ENCODE measurements at places on chromosomes 1 and 21.
A peak's percentile ranks its signal among the peaks of the same experiment; 100 is the strongest.

DNA sequence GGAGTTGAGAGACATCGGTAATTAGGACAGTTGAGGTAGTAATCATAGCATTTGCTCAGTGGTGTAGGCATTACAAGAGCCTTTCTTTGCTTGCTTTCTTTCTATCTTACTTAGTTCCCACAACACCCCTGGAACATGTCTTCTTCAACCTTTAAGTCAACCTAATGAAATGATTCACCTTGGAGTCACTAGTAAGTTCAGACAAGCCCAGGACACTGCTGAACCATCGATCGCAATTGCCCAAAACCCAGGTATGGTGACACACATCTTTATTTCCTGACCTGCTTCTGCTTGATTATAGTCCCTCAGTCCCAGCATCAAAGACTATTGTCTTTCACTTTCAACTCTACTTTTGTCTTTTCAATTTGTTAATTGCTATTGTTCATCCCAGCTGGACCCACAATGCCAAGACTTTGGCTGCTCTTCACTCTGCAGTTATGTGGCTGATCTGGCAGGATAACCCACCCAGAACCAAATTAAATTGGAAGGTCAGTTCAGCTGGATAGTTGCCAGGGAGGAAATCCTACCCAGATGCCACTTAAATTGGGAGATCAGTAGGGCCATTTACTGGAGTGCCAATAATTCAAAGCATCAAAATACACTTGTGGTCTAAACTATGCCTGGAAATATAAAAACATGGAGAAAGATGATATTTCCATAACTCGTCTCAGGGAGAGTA is 272.9 kb downstream of the RWDD3 start:
- no peak for DNase-seq

DNA sequence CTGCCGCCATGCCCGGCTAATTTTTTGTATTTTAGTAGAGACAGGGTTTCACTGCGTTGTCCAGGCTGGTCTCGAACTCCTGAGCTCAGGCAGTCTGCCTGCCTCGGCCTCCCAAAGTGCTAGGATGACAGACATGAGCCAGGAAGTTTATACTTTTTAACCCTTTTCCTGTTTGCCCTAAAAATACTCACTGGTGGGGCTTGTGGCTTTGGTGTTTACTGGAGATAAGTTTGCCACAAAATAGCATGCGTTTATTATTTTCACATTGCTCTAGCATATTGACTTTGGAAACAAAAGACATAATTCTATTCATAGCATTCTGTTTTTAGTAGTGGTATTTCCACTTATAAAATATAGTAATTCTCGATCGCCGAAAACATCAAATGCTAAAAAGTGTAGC is 19.8 kb upstream of the GTF2B start:
- DNase-seq: no peak

- peak; percentile 10 for DNase-seq
Observed at GRCh38 chr1:189405419-189405818, 1072.2 kb downstream of the BRINP3 start.

DNA sequence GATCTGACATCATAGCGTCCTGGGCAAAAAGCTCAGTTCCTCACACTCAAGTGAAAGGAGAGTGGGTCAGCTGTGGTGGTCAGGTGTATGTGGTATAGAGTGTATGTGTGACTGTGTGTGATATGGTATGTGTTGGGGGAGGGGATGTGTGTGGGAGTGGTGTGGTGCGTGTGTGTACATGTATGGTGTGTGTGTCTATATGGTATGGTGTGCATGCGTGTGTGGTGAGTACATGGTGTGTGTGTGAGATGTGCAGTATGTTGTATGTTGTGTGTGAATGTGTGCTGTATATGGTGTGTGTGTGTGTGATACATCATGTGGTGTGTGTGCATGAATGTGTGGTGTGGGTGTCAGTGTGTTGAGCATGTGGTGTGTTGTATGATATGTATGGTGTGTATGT is 20.9 kb downstream of the FAM3B start:
- DNase-seq: no peak

DNA sequence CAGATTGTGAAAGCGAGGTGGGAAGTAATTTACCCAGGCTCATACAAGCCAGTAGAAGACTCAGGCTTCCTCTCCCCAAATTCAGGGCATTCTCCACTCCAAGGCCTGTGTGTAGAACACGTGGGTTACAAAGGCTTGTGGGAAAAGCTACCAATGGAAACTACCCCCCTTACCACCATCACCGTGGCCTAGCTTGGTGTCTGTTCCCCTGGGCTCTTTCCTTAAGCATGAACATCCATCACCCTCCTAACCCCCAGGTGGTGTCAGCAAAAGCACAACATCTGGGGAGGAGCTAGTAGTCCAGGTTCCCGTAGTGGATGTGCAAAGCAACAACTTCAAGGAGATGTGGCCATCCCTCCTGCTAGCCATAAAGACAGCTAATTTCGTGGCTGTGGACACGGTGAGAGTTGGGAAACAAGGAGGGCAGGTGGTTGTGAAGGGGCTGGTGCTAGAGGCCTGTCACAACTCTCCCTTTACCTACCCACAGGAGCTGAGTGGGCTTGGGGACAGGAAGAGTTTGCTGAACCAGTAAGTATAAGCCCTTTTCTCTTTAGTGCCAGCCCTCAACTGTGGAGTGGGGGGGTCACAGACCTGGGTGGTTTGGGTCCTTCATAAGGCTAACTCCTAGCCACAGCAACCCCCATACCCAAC is 701 bp upstream of the MUTYH start:
- DNase-seq: peak; percentile 46

GRCh38 chr1:44405798-44406736 is 1.0 kb downstream of the RNF220 start:
- peak; percentile 15 for DNase-seq

GRCh38 chr1:158687037-158687436 is 522 bp upstream of the SPTA1 start:
- no peak for DNase-seq

GRCh38 chr1:25677193-25677773 is 60.7 kb downstream of the MAN1C1 start:
- no peak for DNase-seq

All from NCI-H2171 treated with DMSO at 0.1 percent for 48 hours (cell line).